ENCODE measurements at places on chromosomes 13 and 19. TPM values are rescaled to one million over a fixed set of nuclear protein-coding genes. Genes with fewer than 3 reads are reported as not detected.
A peak's percentile ranks its signal among the peaks of the same experiment; 100 is the strongest.

GRCh38 chr13:20988909-20989655 is 72.3 kb downstream of the LATS2 start:
- peaks cover 51% of the 10 kb centered on the region for H3K36me3 ChIP-seq
- peaks cover 28% of the 10 kb centered on the region for H3K4me1 ChIP-seq

DNA sequence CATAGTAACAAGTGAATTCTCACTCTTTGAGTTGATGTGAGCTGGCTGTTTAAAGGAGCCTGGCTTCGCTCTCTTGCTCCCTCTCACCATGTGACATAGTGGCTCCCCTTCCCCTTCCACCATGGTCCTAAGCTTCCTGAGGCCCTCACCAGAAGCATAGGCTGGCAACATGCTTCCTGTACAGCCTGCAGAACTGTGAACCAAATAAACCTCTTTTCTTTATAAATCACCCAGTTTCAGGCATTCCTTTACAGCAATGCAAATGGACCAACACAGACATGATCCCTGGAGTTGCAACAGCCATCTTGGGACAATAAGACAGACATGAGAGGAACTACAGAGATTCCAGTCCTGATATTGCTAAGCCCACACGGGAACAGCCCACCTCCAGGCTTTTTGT is 12.6 kb downstream of the TEAD2 start:
- DNase-seq, result no peak
- H3K36me3 ChIP-seq, result no peaks in the 10 kb centered on the region
- no peaks in the 10 kb centered on the region for H3K4me1 ChIP-seq
- H3K27me3 ChIP-seq, result no peaks in the 10 kb centered on the region

Gene PLA2G4C
- total RNA-seq, result 1.1 TPM

GRCh38 chr19:14248578-14249011 is 42.6 kb upstream of the ADGRL1 start:
- H3K27ac ChIP-seq, result no peak overlapping the region
- no peaks in the 10 kb centered on the region for H3K4me1 ChIP-seq
- no peak overlapping the region for H3K4me3 ChIP-seq
- H3K36me3 ChIP-seq, result no peaks in the 10 kb centered on the region
- peaks cover 25% of the 10 kb centered on the region for H3K27me3 ChIP-seq

Gene OR10H1
- total RNA-seq, result not detected

DNA sequence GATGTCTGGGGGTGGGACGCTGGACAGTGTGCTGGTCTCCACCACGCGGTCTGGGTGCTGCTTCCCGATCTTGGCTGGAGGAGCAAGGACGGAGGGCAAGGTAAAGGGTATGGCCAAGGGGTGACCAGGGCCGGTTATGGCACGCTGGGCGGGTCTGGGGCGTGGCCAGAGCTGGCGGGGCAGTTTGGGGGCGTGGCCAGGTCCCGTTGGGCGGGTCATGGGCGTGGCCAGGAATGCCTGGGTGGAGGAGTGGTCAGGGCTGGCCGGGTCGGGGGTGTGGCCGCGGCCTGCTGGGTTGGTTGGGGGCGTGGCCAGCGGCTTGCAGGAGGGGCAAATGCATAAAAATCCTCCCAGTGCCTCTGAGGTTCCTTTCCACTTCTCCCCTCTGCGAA is 19.2 kb downstream of the GPX4 start:
- no peaks in the 10 kb centered on the region for H3K27me3 ChIP-seq
- H3K4me3 ChIP-seq, result no peak overlapping the region
- peak; percentile 86 for DNase-seq

GRCh38 chr13:108963846-108964600 is 334.6 kb downstream of the MYO16 start:
- no peaks in the 10 kb centered on the region for H3K36me3 ChIP-seq
- no peak overlapping the region for H3K4me3 ChIP-seq
- DNase-seq, result peak; percentile 75
- no peaks in the 10 kb centered on the region for H3K27me3 ChIP-seq
- peaks cover 32% of the 10 kb centered on the region for H3K4me1 ChIP-seq

DNA sequence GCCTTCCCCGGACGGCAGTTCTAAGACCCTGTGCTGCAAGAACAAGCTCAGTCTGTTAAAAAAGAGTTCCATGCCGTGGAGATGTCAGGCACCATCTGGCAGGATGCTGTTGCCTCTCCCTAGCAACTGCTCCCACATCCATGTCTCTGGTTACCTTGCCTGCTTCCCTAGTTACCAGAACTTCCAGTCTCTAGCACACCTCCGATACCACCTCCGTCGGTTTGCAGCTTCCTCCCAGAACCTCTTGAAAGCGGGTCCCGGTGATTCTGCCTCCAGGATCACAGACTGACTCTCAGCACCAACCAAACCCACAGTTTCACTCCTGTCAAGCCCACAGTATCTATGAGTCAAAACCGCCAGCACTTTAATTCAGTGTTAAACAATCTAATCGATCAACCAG is 55.4 kb downstream of the KCTD12 start:
- H3K36me3 ChIP-seq, result no peaks in the 10 kb centered on the region
- peaks cover 11% of the 10 kb centered on the region for H3K4me1 ChIP-seq
- no peak for DNase-seq
- no peaks in the 10 kb centered on the region for H3K27me3 ChIP-seq

Gene ZNF709
- 0.52 TPM for total RNA-seq

- peak; percentile 42 for DNase-seq
- H3K4me3 ChIP-seq, result no peak overlapping the region
- H3K36me3 ChIP-seq, result no peaks in the 10 kb centered on the region
- H3K27me3 ChIP-seq, result no peaks in the 10 kb centered on the region
- H3K4me1 ChIP-seq, result peaks cover 5% of the 10 kb centered on the region
These were observed 6.7 kb upstream of the PGPEP1 start for GRCh38 chr19:18333680-18334079.

Gene CYP2B6
- not detected for total RNA-seq

GRCh38 chr19:45496349-45496953 is 396 bp downstream of the RTN2 start:
- H3K27me3 ChIP-seq, result no peaks in the 10 kb centered on the region
- peaks cover 13% of the 10 kb centered on the region for H3K4me1 ChIP-seq
- no peaks in the 10 kb centered on the region for H3K36me3 ChIP-seq
- H3K27ac ChIP-seq, result peak overlapping the region; percentile 24
- DNase-seq, result no peak

DNA sequence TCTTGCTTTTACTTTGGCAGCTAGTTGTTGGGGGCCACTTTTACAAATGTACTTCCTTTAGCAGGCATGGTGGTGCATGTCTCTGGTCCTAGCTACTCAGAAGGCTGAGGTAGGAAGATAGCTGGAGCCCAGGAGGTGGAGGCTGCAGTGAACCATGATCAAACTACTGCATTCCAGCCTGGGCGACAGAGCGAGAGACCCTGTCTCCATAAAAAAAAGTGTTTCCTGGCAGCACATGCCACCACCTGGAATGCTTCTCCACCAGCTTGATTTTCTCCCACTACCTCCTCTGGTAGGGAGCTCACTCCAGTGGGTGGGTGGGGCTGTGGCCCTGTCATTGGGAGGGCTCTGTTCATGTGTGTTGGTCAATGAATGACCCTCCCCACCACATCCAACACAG is 12.5 kb downstream of the FZR1 start:
- H3K4me3 ChIP-seq, result no peak overlapping the region
- H3K27ac ChIP-seq, result no peak overlapping the region
- H3K27me3 ChIP-seq, result no peaks in the 10 kb centered on the region
- H3K4me1 ChIP-seq, result peaks cover 11% of the 10 kb centered on the region

DNA sequence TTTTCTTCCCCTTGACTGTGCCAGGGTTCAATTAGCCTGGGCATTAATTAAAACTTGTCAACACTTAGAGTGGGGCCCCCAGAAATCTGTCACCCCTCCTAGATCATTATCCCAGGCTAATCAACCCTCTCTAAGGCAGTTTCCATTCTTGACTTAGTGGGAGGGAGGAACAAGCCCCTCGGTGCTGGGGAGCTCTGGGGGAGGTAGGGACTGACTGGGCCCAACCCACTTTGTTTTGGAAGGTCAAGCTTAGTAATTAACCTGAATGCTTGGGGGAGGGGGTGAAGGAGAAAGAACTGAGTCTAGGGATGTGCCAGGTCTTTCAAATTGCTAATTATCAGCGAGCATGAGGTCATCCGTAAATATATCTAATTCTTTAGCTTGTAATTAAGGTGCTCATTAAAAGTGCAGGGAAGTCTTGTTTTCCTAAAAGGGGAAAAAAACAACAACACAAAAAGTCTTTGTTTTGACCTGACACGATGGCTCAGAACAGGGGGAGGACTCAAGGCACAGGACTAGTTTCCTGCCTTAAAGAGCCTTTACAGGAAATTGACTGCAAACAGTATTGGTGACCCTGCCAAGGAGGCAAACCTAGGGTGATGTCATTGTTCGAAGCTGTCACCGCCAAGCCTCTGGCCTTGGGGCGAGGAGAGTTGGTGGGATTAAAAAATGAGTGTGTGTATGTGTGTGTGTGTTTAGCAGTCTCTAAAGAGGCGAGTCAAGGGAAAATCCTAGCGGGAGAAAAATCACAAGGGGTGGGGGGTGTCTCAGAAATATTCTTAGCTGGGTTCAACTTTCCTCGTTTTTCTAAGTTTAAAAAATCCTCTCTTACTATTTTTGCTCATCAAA is 19.4 kb downstream of the ACTN4 start:
- H3K27me3 ChIP-seq, result no peaks in the 10 kb centered on the region
- peaks cover 53% of the 10 kb centered on the region for H3K4me1 ChIP-seq
- no peak overlapping the region for H3K4me3 ChIP-seq
- H3K36me3 ChIP-seq, result peaks cover 51% of the 10 kb centered on the region
- DNase-seq, result peak; percentile 51

GRCh38 chr19:49458567-49458903 is 5.5 kb downstream of the ALDH16A1 start:
- H3K36me3 ChIP-seq, result peaks cover 22% of the 10 kb centered on the region
- no peak overlapping the region for H3K4me3 ChIP-seq
- DNase-seq, result no peak

Gene CEBPG
- total RNA-seq, result 91.3 TPM

DNA sequence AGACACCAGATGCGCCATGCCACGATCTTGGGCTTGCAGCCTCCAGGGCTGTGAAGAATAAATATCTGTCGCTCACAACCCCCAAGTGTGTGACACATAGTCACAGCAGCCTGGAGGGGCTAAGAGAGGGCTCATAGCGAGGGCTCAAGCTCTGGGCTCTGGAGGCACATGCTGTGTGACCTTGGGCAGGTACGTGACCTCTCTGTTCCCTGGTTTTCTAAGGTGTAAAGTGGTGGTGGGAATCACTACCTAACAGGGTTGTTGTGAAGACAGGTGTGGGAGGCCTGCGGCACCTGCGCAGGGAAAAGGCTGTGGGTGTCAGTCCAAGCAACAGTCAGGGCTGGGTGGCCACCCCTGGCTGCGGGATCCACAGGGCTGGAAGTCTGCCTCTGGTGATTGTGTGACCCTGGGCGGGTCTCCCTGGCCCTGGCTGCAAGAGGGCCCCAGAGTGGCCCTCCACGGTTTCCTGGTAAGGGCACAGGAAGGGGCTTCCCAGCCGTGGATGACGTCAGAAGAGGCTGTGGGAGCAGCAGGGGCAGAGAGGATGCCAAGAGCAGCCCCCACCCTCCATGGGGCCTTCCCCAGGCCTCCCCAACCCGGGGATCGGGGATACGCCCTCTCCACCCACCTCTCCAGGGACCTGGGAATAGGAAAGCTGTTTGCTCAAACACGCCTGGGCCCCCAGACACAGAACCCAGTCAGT is 218.8 kb upstream of the SGCG start:
- H3K4me1 ChIP-seq, result no peaks in the 10 kb centered on the region
- peaks cover 7% of the 10 kb centered on the region for H3K27me3 ChIP-seq
- H3K36me3 ChIP-seq, result no peaks in the 10 kb centered on the region
- no peak overlapping the region for H3K27ac ChIP-seq
- H3K4me3 ChIP-seq, result no peak overlapping the region

DNA sequence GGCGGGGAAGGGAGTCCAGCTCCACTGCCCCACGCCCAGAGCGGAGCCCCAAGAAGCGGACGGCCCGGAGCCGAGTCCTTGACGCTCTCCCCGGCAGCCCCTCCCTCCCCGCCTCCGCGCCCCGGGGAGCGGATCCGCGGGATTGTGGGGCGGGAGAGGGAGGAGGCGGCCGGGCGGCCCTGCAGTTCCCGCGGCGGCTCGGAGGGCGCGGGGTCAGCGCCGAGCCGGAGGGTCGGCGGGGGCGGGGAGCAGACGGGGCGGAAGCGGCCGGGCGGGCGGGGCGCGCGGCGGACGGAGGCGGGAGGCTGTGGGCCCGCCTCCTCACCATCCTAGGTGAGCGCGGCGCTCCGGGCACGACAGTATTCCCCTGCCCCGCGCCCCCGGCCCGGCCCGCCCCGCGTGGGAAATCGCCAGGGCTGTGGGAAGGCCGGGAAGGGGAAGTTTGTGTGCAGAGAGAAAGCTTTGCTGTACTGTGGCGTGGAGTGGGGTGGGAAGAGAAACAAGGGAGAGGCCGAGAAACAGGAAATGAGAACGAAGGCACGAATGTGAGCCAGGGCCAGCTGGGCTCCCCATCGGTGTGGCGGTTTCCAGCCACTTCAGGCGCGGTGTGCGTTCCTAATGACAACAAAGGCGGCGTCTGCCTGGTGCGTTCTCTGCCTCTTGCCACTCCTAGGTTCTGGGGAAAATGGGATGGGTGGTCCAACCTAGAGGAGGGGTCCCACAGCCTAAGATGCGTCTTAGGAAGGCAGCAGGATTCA is 1.3 kb upstream of the KLF12 start:
- no peak overlapping the region for H3K27ac ChIP-seq
- H3K27me3 ChIP-seq, result no peaks in the 10 kb centered on the region
- peak; percentile 70 for DNase-seq

GRCh38 chr13:111874981-111875380 is 192.0 kb upstream of the SOX1 start:
- no peak for DNase-seq
- H3K27me3 ChIP-seq, result no peaks in the 10 kb centered on the region
- H3K36me3 ChIP-seq, result no peaks in the 10 kb centered on the region
- H3K27ac ChIP-seq, result no peak overlapping the region
- H3K4me1 ChIP-seq, result no peaks in the 10 kb centered on the region
- no peak overlapping the region for H3K4me3 ChIP-seq

GRCh38 chr13:99191900-99192399 is 8.7 kb upstream of the UBAC2 start:
- no peak overlapping the region for H3K4me3 ChIP-seq
- no peaks in the 10 kb centered on the region for H3K27me3 ChIP-seq
- no peak overlapping the region for H3K27ac ChIP-seq
- DNase-seq, result no peak

DNA sequence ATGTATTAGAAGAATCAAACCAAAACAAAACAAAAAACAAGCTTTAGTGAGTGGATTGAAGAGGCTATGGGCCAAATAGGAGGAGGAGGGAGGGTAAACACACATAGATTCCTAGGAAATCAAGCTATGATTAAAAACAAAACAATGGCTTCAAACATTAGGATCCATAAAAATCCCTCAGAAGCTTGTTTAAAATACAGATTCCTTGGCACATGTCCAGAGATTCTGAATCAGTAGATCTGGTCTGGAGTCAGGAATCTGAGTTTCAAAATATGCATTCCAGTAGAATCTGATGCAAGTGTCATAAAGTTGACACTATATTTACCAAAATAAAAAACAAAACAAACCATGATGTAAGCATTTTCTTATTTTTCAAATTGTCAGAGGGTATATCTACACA is 692.8 kb upstream of the SGCG start:
- H3K27ac ChIP-seq, result peak overlapping the region; percentile 91
- peaks cover 22% of the 10 kb centered on the region for H3K4me1 ChIP-seq
- peaks cover 6% of the 10 kb centered on the region for H3K36me3 ChIP-seq

Gene KLF2
- total RNA-seq, result 3.3 TPM

Gene IFNL1
- total RNA-seq, result not detected

- peaks cover 32% of the 10 kb centered on the region for H3K36me3 ChIP-seq
- DNase-seq, result peak; percentile 25
- peak overlapping the region; percentile 57 for H3K27ac ChIP-seq
These were observed 919 bp downstream of the GTF3A start for GRCh38 chr13:27425158-27425917.

Gene CEACAM4
- total RNA-seq, result not detected
